Activated CD4-positive, alpha-beta T cell treated with anti-CD3 and anti-CD28 coated beads for 4 hours (primary cell): ENCODE measurements at places on chromosomes 1 and 21.

DNA sequence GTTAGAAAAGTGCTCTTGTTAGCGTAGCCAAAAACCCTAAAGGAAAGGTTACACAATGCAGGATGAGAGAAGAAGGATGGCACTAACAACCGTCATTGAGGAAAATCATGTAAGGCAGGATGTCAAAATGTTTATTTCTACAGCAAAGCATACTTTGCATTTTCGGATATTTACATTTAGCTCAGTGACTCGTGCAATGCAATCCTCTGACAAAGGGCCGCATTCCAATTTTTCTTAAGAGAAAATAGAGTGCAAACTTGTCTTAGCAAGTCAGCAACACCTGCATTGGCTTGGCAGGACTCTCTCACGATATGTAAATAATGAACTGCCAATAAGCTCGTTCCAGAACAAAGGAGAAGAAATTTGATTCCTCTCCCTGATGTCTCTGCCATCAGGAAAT lies 33.3 kb downstream of the TIAM1 start:
- no peak for DNase-seq

GRCh38 chr1:19483261-19483660 lies 2.1 kb downstream of the CAPZB start:
- DNase-seq = no peak

- DNase-seq = no peak
Observed at GRCh38 chr1:18155881-18156385, 48.3 kb downstream of the IGSF21 start.

DNA sequence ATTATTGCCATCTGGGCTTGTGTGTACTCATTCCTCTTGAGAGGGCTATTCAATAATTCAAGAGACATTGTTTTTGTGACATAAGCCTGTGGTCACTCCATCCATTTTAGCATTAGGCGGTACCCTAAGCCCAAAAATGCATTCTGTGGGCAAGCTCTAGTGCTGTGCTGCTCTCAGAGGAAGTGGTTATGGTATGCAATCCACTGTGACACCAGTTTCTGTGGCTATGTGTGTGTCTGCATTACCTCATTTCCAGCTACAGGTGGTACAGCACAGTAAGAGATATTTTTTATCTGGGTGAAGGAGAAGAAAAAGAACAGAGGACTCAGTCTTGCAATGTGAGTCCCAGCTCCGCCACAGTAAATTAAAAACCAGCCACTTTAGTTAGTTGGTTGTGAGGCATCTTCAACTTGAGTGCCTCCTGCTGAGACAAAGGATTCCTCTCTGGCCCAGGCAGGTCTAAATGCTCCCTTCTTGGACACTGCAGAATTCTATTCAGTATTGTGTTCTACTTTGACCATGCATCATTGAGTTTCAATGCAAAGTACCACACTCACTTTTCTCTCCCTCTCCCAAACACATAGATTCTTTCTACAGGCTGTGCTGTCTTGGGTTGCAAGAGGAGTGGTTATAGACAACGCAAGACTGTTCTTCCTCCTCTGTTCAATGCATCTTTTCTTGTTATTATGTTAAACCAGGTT lies 777.8 kb upstream of the BRINP3 start:
- no peak for DNase-seq

GRCh38 chr1:214640431-214641213 lies 37.6 kb downstream of the CENPF start:
- no peak for DNase-seq

DNA sequence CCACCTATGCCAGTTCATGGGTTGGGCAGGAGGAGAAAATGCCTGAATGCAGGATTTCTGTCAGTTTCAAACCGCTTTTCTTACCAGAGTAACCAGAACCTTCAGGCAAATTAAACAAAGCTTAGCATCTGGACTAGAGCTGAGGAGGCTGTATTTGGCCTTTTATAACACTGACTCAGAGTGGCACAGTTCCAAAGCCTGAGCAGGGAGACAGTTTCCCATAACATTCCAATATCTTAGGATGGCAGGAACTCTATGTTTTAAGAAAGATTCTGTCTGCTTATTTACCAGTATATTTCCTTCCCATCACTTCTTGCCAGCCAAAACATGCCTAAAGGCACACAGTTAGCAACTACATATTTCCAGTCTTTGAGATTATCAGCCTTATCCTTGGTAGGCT lies 46.8 kb downstream of the UBR4 start:
- DNase-seq = no peak

DNA sequence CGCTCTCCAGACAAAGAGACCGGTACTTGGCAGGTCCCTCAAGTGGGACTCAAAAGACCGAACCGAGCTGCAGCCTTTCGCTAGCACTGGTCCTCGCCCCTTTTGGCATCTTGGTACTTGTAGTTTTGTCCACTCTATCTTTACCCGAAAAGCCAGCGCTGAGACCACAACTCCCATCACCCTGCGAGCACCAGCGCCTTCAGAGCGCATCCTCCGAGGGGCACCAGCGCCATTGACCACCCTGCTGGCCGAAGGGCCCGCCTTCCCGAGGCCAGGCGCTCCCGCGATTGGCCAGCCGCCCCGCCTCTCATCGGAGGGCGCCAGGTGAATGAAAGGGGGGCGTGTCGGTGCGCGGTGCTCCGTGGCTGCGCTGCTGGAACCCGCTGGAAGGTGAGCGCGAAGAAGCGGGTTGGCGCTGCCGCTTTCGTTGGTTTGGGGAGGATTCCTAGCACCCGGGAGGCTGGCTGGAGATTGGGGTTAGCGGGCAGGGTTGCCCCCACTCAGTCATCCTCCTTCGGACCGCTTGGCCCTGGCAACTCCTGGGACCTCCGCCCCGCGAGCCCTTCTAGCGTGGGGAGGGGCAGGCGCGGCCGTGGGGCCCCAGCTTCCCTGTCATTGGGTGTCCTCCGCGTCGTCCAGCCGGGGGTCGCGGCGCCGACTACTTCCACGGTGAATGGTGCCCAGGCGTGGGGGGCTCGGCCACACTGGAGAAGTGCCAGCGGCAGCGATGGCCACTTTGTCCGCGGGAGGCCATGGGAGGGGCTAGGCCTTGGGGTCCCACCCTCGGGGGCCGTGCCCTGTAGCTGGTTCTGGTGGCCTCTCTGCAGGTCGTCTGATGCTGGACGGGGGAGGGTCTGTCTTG lies at the start of gene ZBTB8B:
ZBTB8B (plus strand) TSS at position 357 of the 862 bp plus-strand sequence. CDS start 5,553 bp downstream, outside the sequence.
- DNase-seq = peak; percentile 11

GRCh38 chr1:100972185-100972584 lies 53.4 kb downstream of the DPH5 start:
- DNase-seq = no peak

DNA sequence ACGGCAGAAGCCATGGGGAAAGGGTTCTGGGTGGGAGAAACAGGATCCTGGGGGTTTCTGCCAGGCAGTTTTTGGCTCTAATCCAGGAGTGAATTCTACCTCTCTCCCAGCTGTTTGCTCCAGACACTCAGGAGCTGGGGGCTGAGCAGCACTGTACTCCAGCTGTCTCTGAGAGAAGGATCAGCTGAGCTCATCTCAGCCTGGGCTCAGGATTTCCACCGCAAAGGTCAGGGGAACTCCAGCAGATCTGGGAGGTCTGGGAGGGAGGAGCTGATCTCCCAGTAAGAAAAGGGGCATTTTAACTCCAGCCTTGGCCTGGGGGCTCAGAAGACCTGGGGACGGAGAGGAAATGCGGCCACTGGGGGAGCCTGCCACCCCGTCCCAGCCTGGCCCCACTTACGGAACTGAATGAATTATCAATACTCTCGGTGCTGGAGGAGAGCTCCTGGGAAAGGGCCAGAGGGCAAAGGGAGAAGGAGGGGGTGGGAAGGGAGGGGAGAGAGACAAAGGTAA lies 17.3 kb downstream of the PI4KB start:
- DNase-seq = no peak

GRCh38 chr1:210654176-210654981 lies 325.7 kb downstream of the HHAT start:
- DNase-seq = no peak

- DNase-seq = peak; percentile 74
Observed at GRCh38 chr1:2556277-2556677, at the start of gene TNFRSF14. Gene TNFRSF14 (plus strand): TSS chr1:2556371. CDS start chr1:2556665, 294 bp downstream.

DNA sequence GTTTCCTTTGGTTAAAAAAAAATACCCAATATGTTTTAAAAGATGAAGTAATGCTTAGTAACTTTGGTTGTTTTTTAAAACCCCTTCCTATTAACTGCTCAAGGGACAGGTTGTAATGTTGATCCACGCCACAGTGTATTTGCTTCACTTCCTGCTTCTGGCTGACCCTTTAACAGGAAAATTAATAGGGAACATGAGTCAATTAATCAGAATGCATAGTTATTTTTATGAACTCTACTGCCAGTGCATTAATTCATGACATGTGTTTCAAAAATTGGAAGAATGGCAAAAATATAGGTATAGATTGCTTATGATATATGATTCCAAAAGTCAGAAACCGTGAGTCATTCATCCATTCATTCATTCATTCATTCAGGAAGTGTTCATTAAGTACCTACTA lies 204.8 kb downstream of the SETD4 start:
- DNase-seq = no peak

DNA sequence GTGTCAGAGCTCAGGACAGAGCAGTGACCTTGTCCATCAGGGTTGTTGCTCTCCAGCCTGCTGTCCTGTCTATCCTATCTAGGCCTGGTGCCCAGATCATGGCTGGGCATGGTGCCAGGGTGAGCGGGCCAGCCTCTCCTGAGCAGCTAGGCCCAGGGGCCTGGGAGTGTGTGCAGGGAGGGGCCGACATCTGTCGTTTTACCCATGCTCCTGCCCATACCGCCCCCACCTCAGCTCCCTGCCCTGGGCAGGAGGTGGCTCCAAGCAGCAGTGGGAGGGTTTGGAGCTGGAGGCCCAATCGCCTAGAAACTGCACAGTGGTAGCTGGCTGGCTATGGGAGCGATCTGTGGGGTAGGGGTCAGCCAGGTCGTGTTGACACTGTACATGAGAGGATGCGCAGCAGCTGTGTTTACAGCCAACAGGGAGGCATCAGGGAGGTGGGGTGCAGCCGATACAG lies 6.5 kb downstream of the INSRR start:
- no peak for DNase-seq

GRCh38 chr1:52880206-52880605 lies 37.6 kb downstream of the ZYG11A start:
- DNase-seq = no peak

- no peak for DNase-seq
Observed at GRCh38 chr1:219518168-219518906, 94.6 kb downstream of the ZC3H11B start.

DNA sequence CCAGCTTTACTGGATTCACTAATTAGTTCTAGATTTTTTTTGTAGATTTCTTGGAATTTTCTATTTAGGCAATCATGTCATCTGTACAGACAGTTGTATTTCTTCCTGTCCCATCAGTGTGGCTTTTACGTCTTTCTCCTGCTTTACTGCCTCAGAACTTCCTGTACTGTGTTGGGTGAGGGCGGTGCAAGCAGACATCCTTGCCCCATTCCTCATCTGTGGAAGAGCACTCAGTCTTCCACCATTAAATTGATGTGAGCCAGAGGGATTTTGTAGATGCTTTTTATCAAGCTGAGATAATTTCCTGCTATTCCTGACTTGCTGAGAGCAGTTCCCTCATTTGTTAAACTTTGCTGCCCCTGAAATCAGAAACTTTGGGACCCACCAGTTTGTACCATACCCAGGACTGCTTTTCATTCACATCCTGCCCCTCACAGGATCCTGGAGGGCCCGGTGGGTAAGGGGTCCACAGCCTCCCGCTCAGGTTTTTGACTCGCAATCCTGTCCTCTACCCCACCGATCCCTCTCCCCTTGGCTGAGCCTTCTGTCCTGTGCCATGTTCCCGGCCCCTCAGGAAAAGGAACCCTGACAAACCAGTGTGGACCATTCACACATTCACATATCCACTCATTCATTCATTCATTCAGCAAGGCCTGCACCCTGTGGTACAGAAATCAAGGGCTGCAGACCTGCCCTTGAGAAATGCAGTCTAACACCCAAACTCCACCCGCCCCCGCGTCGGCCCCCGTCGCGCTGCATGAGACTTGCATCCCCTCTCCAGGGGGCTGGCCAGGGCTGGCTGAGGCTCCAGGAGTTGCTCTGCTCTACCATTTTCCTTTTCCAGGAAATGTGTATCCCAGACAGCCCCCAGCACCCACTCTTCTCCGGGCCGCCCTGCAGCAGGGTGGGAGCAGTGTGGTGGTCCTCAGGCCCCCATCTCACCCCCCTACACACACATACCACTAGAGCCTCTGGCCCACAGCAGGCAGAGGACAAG lies 246.5 kb upstream of the VAMP3 start:
- no peak for DNase-seq

GRCh38 chr1:204558467-204558866 lies 42.3 kb downstream of the MDM4 start:
- DNase-seq = no peak
